Spinal cord (tissue), 10 donors: ENCODE measurements at places on chromosomes 1 and 21. TPM values are rescaled to one million over a fixed set of nuclear protein-coding genes. Genes with fewer than 3 reads are reported as not detected.

DNA sequence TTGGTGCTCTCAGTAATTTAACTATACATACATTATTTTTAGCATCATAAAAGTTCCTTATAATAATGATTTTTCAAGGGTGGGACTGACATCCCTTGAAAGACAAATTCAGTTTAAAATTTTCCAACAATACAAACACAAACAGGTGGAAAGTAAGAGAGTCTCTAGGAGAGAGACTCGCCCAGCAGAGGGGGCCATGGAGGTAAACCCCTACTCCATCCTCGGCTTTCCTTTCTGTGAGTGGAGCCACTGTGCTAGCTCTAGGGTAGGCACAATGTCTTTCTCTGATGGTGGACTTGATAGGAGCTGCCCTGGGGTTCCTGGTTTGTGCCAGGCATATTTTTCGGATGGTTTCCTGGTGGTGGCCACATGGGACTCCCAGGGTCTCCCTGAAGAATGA, 8.3 kb downstream of the CSMD2 start:
- H3K4me3 ChIP-seq, result no peak overlapping the region
- no peak overlapping the region for H3K27ac ChIP-seq
- H3K4me1 ChIP-seq, result no peaks in the 10 kb centered on the region
- no peaks in the 10 kb centered on the region for H3K27me3 ChIP-seq

Gene FAM151A
- total RNA-seq, result not detected

GRCh38 chr1:19073311-19074186, 117.1 kb upstream of the IFFO2 start:
- H3K36me3 ChIP-seq, result peaks cover 65% of the 10 kb centered on the region
- no peak overlapping the region for H3K4me3 ChIP-seq
- H3K27me3 ChIP-seq, result peaks cover 3% of the 10 kb centered on the region
- H3K4me1 ChIP-seq, result peaks cover 23% of the 10 kb centered on the region
- no peak for DNase-seq

Gene SPATA45
- 1.3 TPM for total RNA-seq

- peak; percentile 51 for DNase-seq
- H3K27me3 ChIP-seq, result no peaks in the 10 kb centered on the region
- H3K27ac ChIP-seq, result no peak overlapping the region
- H3K4me3 ChIP-seq, result no peak overlapping the region
- peaks cover 1% of the 10 kb centered on the region for H3K4me1 ChIP-seq
These were observed 187.4 kb upstream of the ATP1B1 start for GRCh38 chr1:168918860-168919741.

DNA sequence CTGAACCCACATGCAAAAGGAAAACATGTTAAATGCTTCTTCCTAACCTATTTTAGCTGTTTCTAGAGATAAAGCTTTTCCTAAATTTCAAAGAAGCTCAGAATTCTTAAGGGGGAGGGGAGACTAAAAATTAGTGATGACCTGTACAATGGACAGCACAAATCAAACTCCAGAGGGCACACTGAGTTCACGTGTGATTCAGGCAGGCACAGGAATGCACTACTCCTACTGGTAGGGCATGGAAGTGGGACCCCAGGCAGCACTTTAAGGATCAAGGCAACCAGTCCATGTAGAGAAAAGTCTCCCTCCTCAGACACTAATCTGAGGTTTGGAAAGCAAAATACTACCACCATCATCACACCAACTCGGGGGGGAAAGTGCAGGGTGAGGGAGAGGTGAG, 31.3 kb upstream of the CLCA4 start:
- DNase-seq, result no peak
- no peak overlapping the region for H3K4me3 ChIP-seq
- no peak overlapping the region for H3K27ac ChIP-seq
- H3K36me3 ChIP-seq, result no peaks in the 10 kb centered on the region

Gene BGLAP
- total RNA-seq, result 1.5 TPM
